T-helper 2 cell (primary cell): ENCODE measurements at places on chromosomes 11 and 22.

- DNase-seq, result no peak
Measured at GRCh38 chr22:40220316-40221054, 42.8 kb downstream of the TNRC6B start.

- DNase-seq, result no peak
Measured at GRCh38 chr11:9590717-9591116, 17.2 kb downstream of the WEE1 start.

DNA sequence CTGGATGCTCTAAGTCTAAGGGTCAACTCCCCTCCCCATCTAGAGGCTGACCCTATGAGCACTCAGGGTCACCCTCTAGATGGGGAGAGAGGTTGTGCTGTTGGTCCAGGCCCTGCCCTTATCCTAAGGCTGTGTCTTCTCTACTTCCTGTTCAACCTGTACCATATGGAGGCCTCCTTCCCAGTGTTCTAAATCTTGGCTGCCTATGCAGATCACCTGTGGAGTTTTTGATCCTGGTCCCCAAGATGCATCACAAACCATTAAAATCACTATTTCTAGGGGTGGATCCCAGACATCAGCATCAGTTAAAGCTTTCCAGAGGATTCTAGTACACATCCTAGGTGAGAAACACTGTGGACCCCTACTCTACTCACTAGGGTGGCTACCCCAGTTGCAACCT is 26.2 kb downstream of the LARGE1 start:
- DNase-seq, result no peak

- no peak for DNase-seq
Measured at GRCh38 chr11:35852056-35852455, 91.8 kb upstream of the LDLRAD3 start.

DNA sequence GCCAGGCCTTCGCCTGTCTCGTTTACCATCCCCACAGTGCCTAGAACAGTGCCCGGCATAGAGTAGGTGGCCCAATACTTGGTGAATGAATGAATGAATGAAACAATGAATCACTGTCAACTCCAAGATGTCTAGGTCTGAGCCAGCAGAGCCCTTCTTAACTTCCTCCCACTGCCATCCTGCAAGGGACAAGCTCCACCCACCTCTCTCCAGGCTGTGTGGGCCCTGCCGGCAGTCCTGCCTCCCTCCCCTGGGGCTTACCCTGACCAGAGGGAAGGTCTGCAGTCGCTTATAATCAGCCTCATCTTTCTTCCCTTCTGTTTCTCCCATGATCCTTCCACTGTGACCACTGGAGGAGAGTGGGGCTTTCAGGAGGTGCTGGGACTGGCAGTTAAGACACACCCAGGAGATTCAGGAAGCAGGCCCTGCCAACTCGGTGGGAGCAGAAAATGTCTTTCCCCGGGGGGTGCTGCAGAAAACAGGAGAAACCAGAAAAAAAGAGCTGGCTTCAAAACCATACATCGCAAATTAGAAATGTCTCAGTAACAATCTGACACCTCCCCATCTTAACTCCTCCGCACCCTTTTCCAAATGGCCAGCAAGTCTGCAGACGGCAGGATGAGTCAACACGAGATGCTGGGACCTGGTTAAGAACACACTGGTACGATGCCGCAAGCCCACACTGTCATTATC is 11.4 kb downstream of the DNAL4 start:
- DNase-seq, result no peak

GRCh38 chr11:99015634-99016454 is 4.9 kb upstream of the CNTN5 start:
- no peak for DNase-seq

GRCh38 chr11:120273432-120273831 is 33.5 kb downstream of the POU2F3 start:
- no peak for DNase-seq
